Stimulated activated CD4-positive, alpha-beta T cell treated with anti-CD3 and anti-CD28 coated beads, Interleukin-1b, Interleukin-23, amount 100 ng/mL, for 4 hours (primary cell): ENCODE measurements at places on chromosomes 16 and 17.

- DNase-seq = no peak
These were observed 40.4 kb downstream of the BAIAP2 start for GRCh38 chr17:81075307-81075706.

GRCh38 chr16:10770907-10771306, 27.3 kb downstream of the NUBP1 start:
- DNase-seq = no peak

DNA sequence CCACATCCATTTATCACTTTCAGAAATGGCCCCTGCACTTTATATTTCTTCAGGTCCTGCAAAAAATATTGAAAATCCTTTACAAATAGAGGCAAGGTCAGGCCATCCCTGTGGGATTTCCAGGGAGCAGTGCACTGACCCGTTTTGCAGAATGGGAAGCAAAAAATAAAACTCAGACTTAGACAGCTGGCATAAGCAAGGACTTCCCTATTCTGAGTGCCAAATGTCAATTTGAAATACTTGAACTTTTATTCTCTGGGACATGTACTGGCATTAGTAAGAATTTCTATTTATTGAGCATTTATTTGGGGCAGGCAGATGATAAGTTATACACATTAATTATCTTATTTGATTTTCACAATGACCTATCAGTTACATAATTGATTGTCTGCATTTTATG, 32.4 kb downstream of the PRKCB start:
- DNase-seq = no peak

- no peak for DNase-seq
These were observed 87.7 kb downstream of the C16orf95 start for GRCh38 chr16:87229230-87230188.

DNA sequence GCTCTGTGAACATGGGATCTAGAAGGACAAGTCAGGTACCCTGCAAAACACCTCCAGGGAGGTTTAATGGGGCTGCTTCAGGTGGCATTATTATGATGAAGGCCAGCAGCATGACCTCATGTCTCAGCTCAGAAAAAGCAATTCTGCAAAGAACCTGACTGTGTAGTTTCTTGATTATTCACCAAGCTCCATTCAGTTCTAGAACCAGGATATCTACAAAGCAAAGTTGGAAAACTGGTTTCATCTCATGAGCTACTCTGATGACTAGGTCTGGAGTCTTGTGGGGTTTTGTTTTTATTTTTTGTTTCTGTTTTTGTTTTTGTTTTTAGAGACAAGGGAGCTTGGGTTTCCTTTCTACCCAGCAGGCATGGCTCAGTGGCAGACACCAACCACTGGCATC, 19.0 kb upstream of the LRRC37A3 start:
- no peak for DNase-seq
